AG09319 (cell line): ENCODE measurements at places on chromosomes 4 and X.

DNA sequence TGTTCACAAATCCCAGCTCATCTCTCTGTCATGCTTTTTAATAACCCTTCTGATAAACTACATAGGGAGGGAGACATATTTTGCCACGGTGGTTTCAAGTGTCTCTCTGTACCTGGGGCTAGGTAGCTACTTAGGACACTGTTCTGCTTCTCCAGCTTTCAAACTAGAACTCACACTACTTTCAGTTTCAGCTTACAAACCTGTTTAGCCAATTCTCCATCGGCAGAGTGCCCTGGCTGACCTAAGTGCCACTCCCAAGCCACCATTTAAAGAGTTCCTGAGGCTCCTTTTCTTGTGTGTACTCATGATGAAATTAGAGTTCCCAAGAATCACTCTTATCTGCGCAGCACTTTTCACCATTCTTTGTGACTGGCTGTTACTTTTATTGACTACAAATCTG is 899.2 kb downstream of the FAT4 start:
- no peak for DNase-seq

GRCh38 chr4:6989331-6989923 is 53.7 kb upstream of the TADA2B start:
- no peak for DNase-seq

- DNase-seq: no peak
Observed at GRCh38 chrX:96435378-96436035, 249.1 kb upstream of the DIAPH2 start.

- DNase-seq: no peak
Observed at GRCh38 chr4:83599183-83599582, 63.3 kb downstream of the GPAT3 start.

GRCh38 chr4:34466411-34466810 is 1777.9 kb downstream of the ARAP2 start:
- DNase-seq: no peak
